ENCODE measurements at places on chromosomes 4 and X. TPM values are rescaled to one million over a fixed set of nuclear protein-coding genes. Genes with fewer than 3 reads are reported as not detected.

DNA sequence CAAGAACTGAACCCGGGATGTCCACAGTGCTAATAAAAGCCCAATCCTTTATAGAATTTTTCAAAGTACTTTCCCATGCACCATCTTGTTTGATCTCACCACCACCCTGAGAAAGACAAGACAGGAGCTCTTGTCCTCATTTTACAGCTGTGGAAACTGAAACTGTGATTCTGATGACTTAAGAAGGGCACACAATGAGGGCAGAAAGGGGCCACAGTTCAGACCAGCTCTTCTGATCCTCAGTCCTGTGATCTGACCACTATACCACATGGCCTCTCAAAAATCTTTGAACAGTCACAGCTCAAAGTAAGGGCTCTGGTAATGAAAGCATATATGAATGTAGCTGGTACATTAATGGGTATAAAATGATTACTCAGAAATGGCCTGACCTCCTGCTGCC lies 127.3 kb upstream of the CPEB2 start:
- no peaks in the 10 kb centered on the region for H3K36me3 ChIP-seq
- no peaks in the 10 kb centered on the region for H3K4me1 ChIP-seq
- DNase-seq: no peak
- H3K4me3 ChIP-seq: no peak overlapping the region
- H3K27ac ChIP-seq: no peak overlapping the region

GRCh38 chrX:153882086-153882498 lies 3.9 kb downstream of the L1CAM start:
- no peak overlapping the region for H3K4me3 ChIP-seq
- peaks cover 27% of the 10 kb centered on the region for H3K4me1 ChIP-seq
- no peak overlapping the region for H3K27ac ChIP-seq
- no peak for DNase-seq
- H3K36me3 ChIP-seq: no peaks in the 10 kb centered on the region

DNA sequence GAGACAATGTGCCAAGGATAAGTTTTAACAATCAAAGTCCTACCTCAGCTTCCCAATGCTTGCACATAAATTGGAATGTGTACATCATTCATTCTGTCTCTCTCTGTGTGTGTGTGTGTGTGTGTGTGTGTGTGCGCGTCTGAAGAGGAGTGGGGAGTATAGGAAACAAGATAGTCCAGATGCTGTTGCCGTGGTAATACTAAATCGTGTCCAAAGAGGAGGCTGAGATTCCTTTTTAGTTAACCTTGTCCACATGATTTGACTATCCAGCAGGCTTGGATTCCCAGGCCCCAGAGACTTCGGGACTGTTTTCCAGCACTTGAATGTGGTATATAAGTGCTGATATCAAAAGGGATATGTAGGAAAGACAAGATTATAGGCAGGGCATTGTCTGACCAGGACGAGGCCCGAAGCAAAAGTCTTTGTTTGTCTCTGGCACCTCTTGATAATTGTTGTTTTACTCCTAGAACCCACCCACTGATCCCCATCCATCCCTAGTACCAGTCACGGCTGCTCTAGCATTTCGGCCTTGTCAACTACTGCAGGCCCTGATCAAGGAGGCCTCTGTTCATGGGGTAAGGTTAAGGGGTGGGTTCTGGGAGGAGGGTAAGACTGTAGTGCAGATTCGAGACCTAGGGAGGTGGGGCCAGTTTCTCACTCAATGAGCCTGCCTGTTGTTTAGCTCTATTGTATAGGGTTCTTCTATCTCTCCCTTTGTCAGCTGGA lies 3.9 kb downstream of the PLP1 start:
- DNase-seq: no peak
- H3K4me1 ChIP-seq: 0 out of 2 replicates have a peak, but pooled peaks cover 5% of the 10 kb centered on the region
- no peaks in the 10 kb centered on the region for H3K27me3 ChIP-seq
- no peak overlapping the region for H3K4me3 ChIP-seq
- H3K27ac ChIP-seq: no peak overlapping the region
- peaks cover 4% of the 10 kb centered on the region for H3K36me3 ChIP-seq

REELD1 gene
- not detected for total RNA-seq

- no peak overlapping the region for H3K27ac ChIP-seq
- no peaks in the 10 kb centered on the region for H3K27me3 ChIP-seq
- peak; percentile 58 for DNase-seq
- H3K4me1 ChIP-seq: no peaks in the 10 kb centered on the region
- H3K36me3 ChIP-seq: no peaks in the 10 kb centered on the region
Measured at GRCh38 chr4:94375364-94375763, 32.7 kb upstream of the HPGDS start.

DNA sequence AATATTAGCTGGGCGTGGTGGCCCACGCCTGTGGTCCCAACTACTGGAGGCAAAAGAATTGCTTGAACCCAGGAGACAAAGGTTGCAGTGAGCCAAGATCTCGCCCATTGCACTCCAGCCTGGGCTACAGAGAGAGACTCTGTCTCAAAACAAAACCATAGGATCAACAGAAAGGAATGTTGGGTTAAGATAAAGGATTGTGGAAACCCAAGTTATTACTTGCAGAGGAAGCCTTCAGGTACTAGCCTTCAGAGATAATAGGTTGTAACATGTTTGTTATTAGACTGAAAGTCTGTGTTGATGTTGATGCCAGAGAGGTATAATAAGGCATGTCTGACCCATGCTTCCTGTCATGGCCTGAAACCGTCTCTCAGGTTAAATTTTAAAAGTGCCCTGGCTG lies 16.9 kb downstream of the SSX5 start:
- H3K27me3 ChIP-seq: no peaks in the 10 kb centered on the region
- H3K36me3 ChIP-seq: no peaks in the 10 kb centered on the region
- no peak overlapping the region for H3K4me3 ChIP-seq
- no peak overlapping the region for H3K27ac ChIP-seq
- no peak for DNase-seq

DNA sequence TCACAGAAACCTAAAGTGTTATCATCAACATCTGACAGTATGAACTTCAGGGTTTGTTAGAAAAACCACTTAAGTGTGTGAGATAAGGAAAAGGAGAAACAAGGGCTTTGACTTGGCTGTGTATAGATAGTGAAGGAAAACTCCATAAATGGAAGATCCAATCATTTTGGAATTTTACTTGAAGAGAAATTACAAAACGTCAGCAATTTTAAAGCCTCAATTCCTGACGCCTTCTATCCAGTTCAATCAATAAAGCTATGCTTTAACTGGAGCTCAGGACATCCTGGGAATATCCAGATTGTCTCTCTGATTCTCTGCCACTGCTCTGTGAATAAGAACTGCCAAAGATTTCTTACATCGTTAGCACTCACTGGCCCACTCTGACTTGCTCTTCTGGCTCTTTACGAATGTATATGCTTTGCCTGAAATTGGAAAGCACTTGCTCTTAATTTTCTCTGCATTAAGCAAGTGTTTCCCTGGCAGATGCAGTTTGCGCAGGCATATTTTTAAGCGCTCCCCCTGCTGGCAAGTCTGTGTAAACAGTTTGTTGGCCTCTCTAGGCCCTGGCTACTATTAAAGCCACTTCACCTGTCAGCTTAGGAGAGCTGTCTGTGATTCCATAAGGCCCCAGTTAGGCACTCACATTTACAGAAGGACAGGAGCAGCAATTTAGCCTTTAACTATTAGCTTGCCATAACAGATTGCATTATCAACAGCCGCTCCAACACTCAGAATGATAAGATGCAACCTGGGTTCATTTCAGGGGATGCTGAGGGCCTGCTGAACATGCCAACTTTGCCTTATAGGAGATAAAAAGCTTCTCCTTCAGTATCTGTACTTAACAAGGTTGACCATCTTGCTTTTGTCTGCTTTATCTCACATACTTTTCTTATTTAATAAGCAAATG lies 251.4 kb upstream of the DDX53 start:
- no peaks in the 10 kb centered on the region for H3K4me1 ChIP-seq
- H3K27me3 ChIP-seq: no peaks in the 10 kb centered on the region
- H3K27ac ChIP-seq: no peak overlapping the region
- H3K4me3 ChIP-seq: no peak overlapping the region
- H3K36me3 ChIP-seq: no peaks in the 10 kb centered on the region

GLRA2 gene
- not detected for total RNA-seq

GRCh38 chrX:101415180-101416145 lies 7.4 kb downstream of the HNRNPH2 start:
- H3K27ac ChIP-seq: peak overlapping the region; percentile 89
- no peaks in the 10 kb centered on the region for H3K27me3 ChIP-seq
- no peaks in the 10 kb centered on the region for H3K36me3 ChIP-seq
- DNase-seq: peak; percentile 75
- H3K4me1 ChIP-seq: no peaks in the 10 kb centered on the region

- no peak overlapping the region for H3K27ac ChIP-seq
- H3K4me1 ChIP-seq: peaks cover 22% of the 10 kb centered on the region
- peak overlapping the region; percentile 63 for H3K4me3 ChIP-seq
- peak; percentile 48 for DNase-seq
Measured at GRCh38 chrX:50471390-50471789, 765 bp upstream of the DGKK start.

GRCh38 chr4:182577411-182577810 lies 334.2 kb downstream of the TENM3 start:
- no peak for DNase-seq
- H3K36me3 ChIP-seq: no peaks in the 10 kb centered on the region
- no peak overlapping the region for H3K4me3 ChIP-seq
- H3K27me3 ChIP-seq: no peaks in the 10 kb centered on the region

STATH gene
- not detected for total RNA-seq

- H3K27me3 ChIP-seq: no peaks in the 10 kb centered on the region
- no peak for DNase-seq
- H3K36me3 ChIP-seq: no peaks in the 10 kb centered on the region
- H3K4me3 ChIP-seq: no peak overlapping the region
Measured at GRCh38 chr4:170748975-170749374, 659.2 kb upstream of the AADAT start.

GRCh38 chrX:129779747-129780146 lies at the start of gene SASH3:
Gene SASH3, plus strand, starts transcription at chrX:129779949. Its CDS starts 149 bp downstream, at chrX:129780098.
- H3K36me3 ChIP-seq: no peaks in the 10 kb centered on the region
- H3K4me3 ChIP-seq: no peak within 1 kb of the TSS
- no peak for DNase-seq
- no peak within 1 kb of the TSS for H3K27ac ChIP-seq
